ENCODE measurements at places on chromosomes 2 and 18. TPM values are rescaled to one million over a fixed set of nuclear protein-coding genes. Genes with fewer than 3 reads are reported as not detected.
A peak's percentile ranks its signal among the peaks of the same experiment; 100 is the strongest.

- DNase-seq: peak; percentile 81
Measured at GRCh38 chr18:31942291-31942998, 483 bp downstream of the TRAPPC8 start.

DNA sequence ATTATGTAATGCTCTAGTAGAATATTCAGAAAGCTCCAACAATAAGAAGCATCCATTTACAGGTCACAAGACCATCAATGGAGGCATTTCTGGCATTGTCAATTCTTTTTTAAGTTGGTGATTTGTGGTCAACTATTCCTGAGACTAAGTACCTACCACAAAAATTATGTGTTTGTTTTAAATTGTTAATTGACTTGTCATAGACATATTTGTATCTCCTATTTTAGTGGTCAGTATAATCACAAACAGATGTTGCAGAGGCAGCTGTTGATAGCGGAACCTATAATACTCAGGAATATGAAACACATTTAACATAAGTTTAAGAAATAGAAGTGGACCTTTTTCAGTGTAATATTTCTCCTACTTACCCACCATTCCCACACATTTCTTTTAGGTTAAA lies 430.1 kb downstream of the CCDC85A start:
- peak; percentile 20 for DNase-seq

DNA sequence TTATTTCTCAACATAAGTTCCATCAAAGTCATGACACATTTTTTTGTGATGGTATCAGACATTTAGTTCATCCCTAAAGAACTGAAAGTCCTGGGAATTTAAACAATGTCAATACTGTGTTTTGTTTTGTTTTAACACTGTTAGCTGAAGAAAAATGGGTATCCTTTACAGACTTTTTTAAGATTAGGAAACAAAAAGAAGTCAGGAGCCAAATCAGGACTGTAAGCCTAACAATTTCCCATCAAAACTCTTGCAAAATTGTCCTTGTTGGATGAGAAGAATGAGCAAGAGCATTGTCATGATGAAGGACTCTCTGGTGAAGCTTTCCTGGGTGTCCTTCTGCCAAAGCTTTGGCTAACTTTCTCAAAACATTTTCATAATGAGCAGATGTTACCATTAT lies 69.4 kb downstream of the SRD5A2 start:
- DNase-seq: peak; percentile 53

DNA sequence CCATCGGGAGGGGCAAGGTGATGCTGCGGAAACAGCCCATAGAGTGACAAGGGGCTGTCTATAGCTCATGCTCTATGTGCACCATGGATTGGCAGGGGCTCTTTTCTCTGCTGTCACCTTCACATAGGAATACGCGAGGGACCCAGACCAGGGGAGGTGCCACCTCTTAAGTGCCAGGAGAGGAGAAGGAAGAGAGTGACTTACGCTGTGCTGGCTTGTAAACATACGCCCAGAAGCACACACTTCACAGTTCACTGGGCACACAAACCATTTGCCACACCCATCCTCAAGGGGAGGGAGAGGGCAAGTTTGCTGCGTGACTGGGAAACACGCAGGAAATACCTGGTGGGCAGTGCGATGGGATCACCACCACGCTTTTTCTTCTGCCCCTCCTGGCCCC lies 65.1 kb upstream of the GPR45 start:
- DNase-seq: no peak

Gene TGFA
- 17.3 TPM for total RNA-seq
